Fibroblast of lung (primary cell): ENCODE measurements at places on chromosomes 7 and 10. TPM values are rescaled to one million over a fixed set of nuclear protein-coding genes. Genes with fewer than 3 reads are reported as not detected.

Gene SPDYE5
- not detected in 2 replicates for total RNA-seq

Gene BRI3
- 77.8 and 104 TPM in 2 replicates for total RNA-seq

Gene ASAH2
- 0.51 and 0.99 TPM in 2 replicates for total RNA-seq

Gene ANKRD7
- total RNA-seq = 2.3 and 2.8 TPM in 2 replicates

Gene SHLD2
- total RNA-seq = 21.6 and 26.2 TPM in 2 replicates

Gene CLDN3
- not detected in 2 replicates for total RNA-seq

Gene TM9SF3
- 92.7 and 103 TPM in 2 replicates for total RNA-seq

Gene ADRA2A
- total RNA-seq = under 0.01 TPM in 2 replicates

Gene PLAC9
- total RNA-seq = 15.7 and 16.7 TPM in 2 replicates

Gene IFIT3
- 23.6 and 33.5 TPM in 2 replicates for total RNA-seq

Gene GDF2
- total RNA-seq = not detected in 2 replicates

Gene FZD8
- total RNA-seq = 0.66 and 0.77 TPM in 2 replicates

Gene MLXIPL
- 0.51 TPM in 1 of 2 replicates, not detected in the other for total RNA-seq

Gene NRAP
- total RNA-seq = not detected in 2 replicates

Gene IDI2
- total RNA-seq = not detected in 2 replicates

Gene DGKB
- 0.26 TPM in 1 of 2 replicates, not detected in the other for total RNA-seq

Gene LRIT1
- total RNA-seq = not detected in 2 replicates

Gene SORCS3
- not detected in 2 replicates for total RNA-seq

Gene SPACDR
- under 0.01 and 0.50 TPM in 2 replicates for total RNA-seq

Gene RTKN2
- 0.51 and 1.2 TPM in 2 replicates for total RNA-seq

Gene OR6B1
- total RNA-seq = not detected in 2 replicates

Gene CTAGE8
- total RNA-seq = 0.26 and 0.83 TPM in 2 replicates

Gene CALML3
- total RNA-seq = not detected in 2 replicates

Gene HK1
- total RNA-seq = 106 and 172 TPM in 2 replicates

Gene NPSR1
- not detected in 2 replicates for total RNA-seq

Gene ACHE
- total RNA-seq = under 0.01 and 0.26 TPM in 2 replicates

Gene SHH
- total RNA-seq = under 0.01 TPM in 2 replicates

Gene UCN3
- not detected in 2 replicates for total RNA-seq

Gene OGDHL
- under 0.01 TPM in 2 replicates for total RNA-seq

Gene CALU
- total RNA-seq = 538 and 636 TPM in 2 replicates

Gene TMEM225B
- 0.51 and 1.2 TPM in 2 replicates for total RNA-seq

Gene STK31
- under 0.01 and 0.17 TPM in 2 replicates for total RNA-seq

Gene NUB1
- total RNA-seq = 42.9 and 44.4 TPM in 2 replicates
